ENCODE measurements at places on chromosomes 4 and X. TPM values are rescaled to one million over a fixed set of nuclear protein-coding genes. Genes with fewer than 3 reads are reported as not detected.

Gene SMIM10L2A
- total RNA-seq: 5.0 TPM

Gene ATOH1
- 0.69 TPM for total RNA-seq

Gene MTNR1A
- total RNA-seq: 1.4 TPM

Gene SLC38A5
- 47.0 TPM for total RNA-seq

Gene HPGDS
- total RNA-seq: not detected

DNA sequence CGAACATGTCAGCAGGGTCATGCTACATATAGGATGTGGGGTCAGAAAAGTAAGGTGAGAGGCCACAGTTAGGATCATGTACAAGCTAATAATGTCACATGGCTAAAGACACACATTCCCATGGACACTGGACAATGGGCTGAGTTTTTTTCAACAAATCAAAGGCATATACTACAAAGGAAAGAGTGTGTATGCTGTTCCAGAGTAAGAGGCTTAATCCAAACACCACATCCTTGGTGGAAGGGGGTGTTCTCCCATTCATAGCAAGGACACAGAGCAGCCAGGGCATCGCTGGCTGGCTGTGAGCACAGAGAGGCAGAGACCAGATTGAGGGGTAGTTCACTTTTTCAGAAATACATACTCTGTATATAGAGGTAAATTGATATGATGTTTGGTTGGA lies 131.7 kb downstream of the MGST2 start:
- DNase-seq: no peak

- DNase-seq: no peak
These were observed 4.2 kb upstream of the TMEM154 start for GRCh38 chr4:152684007-152684406.

DNA sequence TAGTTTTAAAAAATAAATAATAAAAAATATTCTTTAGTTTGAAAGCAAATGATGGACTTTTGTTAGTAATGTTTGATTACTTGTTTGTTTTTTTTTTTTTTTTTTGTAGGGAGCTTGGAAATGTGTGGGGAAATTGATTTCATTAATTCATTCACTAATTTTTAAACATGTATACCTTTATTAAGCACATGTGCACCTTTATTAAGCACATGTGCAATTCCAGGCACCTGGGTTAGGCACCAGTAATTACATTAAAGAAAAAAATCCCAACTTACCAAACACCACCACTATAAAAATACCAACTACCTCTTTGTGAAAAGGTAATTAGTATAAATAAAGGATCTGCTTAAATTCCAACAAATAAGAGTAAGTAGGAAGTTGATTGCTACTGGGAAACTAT lies 9.5 kb downstream of the GUCY1B1 start:
- no peak for DNase-seq

- DNase-seq: no peak
These were observed 219.3 kb upstream of the LDB2 start for GRCh38 chr4:17117746-17118145.

DNA sequence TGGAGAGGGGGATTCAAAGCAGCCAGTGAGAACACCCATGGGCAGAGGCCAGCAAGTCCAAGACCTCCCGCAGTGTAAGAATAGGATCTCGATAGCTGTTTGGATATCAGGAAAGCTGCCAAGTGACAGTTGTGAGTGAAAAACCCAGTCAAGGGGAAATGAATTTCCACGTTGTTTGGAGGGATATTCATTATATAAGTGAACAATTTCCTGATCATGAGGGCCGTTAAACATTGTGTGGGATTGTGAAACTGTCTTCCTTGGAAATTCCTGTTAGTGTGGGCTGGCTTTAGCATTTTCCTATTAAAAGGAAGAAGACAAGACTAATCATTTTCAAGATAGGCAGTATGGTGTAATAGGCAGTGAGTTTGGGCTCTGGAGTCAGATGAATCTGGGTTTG lies 15.0 kb downstream of the CLDN2 start:
- DNase-seq: no peak

- no peak for DNase-seq
These were observed 75.9 kb downstream of the C4orf51 start for GRCh38 chr4:145755802-145756201.

All from GM23338 (cell line).